ENCODE measurements at places on chromosomes 6 and 20.
A peak's percentile ranks its signal among the peaks of the same experiment; 100 is the strongest.

GRCh38 chr20:63741676-63742380 is 2.3 kb downstream of the SLC2A4RG start:
- no peak for DNase-seq

- DNase-seq = peak; percentile 38
These were observed 541 bp downstream of the SNX21 start for GRCh38 chr20:45833883-45834796.

DNA sequence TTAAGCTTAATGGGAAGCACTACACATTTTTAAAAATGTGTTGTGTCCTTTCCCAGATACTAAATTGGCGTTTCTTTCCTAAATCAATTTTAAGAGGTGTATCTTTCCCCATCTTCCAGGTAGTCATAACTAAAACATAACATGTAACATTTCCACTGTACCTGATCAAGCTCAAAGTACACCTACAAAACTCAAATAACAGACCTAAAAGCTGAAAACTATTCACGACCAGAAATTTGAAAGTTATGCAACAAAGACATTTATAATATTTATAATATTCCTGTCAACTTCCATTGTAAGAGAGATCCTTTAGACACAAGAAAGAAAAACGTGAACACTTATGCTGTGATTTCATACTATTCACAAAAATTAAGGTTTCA is 3.5 kb downstream of the STAU1 start:
- DNase-seq = no peak

GRCh38 chr6:90502866-90503407 is 83.9 kb downstream of the MAP3K7 start:
- peak; percentile 31 for DNase-seq

GRCh38 chr6:14170128-14170527 is 52.6 kb downstream of the CD83 start:
- DNase-seq = no peak

GRCh38 chr20:42123981-42124473 is 505.9 kb upstream of the CHD6 start:
- no peak for DNase-seq

- no peak for DNase-seq
These were observed 63.2 kb downstream of the ZNF217 start for GRCh38 chr20:53530440-53530839.

- DNase-seq = no peak
These were observed 28.7 kb downstream of the OLIG3 start for GRCh38 chr6:137465378-137466009.

- DNase-seq = no peak
These were observed 1361.8 kb upstream of the CITED2 start for GRCh38 chr6:140736231-140736630.

DNA sequence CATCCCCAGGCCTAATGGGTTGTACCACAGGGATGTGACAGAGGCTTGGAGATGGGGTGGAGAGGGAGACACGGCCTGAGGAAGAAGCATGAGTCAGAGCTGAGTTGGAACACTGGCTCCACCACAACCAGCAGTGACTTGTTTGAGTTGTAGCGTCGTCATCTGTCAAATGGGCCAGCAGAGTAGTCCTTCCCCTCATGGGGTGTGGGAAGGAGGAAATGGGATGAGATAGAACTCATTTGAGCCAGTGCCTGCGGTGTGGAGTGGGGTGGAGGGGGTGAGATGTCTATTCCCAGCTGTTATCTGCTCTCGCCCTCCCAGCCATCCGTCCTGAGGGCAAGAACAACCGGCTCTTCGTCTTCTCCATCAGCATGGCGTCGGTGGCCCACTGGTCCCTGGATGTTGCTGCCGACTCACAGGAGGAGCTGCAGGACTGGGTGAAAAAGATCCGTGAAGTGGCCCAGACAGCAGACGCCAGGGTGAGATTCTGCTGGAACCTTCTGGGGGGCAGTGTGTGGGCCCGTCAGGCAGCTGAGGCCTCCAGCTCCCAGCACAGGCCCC is 32.5 kb downstream of the PLCG1 start:
- DNase-seq = no peak

DNA sequence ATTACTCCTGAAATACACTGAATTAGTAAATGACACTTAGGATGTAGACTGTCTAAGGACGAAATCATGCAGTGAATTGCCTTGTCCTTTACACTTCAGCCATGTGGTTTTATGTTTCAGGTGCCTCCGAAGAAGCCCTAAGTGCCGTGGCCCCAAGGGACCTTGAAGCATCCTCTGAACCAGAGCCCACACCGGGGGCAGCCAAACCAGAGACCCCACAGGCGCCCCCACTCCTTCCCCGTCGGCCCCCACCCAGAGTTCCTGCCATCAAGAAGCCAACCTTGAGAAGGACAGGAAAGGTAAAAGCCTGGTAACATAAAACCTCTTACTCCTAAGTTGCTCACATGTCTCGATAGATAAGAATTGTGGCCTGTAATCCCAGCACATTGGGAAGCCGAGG is 75.3 kb downstream of the SERAC1 start:
- no peak for DNase-seq

DNA sequence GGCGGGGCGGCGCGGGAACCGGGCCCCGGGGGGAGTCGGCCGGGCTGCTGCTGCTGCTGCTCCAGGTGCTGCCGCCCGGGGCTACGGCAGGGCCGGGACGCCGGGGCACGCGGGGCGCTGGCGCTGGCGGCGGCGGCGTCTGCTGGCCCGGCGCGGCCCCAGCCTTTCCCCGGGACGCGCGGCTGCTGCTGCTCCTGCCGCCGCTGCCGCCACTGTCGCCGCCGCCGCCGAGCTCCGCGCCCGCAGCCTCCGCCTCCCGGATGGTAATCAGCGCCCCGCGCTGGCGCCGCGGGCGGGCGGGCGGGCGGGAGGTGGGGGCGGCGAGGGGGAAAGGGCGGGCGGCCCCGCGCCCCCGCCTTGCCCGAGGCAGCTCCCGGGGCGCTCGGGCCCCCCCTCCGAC is 306 bp downstream of the EBF4 start:
- no peak for DNase-seq

DNA sequence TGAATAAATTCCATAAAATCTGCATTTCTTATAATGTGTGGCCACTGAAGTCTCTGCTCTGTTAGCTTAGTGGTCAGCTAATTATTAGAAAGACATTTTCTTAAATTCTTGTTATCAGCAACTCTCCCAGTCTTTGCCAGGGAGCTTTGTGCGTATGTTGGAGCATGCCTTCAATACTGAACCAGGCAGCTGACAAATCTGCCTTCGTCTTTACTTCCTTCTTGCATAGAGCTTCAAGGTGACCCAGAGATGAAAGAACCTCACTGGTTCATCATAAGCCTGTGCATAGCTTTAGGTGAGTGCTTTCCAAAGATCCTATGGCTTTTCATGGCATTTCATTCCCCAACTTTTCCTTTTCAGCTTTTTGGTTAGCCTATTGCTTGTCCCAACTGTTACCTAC is 43.0 kb upstream of the NELFCD start:
- no peak for DNase-seq

DNA sequence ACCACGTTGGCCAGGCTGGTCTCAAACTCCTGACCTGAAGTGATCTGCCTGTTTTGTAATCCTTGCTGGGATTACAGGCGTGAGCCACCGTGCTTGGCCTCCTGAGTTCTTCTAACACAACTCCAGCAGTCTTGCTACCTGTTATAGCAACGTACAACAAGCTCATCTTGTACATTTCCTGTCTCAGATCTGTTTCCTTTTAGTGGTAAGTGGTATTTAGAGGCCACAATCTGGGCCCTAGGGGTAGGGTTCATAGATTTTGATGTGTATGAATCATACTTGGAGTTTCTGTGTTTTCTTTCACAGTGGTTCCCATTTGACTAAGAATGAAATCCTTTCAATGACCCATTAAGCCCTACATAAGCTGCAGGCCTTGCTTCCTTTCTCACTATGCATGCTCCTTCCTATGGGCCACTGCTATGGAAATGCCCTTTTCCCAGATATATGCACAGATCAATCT is 27.1 kb upstream of the SYNCRIP start:
- no peak for DNase-seq

DNA sequence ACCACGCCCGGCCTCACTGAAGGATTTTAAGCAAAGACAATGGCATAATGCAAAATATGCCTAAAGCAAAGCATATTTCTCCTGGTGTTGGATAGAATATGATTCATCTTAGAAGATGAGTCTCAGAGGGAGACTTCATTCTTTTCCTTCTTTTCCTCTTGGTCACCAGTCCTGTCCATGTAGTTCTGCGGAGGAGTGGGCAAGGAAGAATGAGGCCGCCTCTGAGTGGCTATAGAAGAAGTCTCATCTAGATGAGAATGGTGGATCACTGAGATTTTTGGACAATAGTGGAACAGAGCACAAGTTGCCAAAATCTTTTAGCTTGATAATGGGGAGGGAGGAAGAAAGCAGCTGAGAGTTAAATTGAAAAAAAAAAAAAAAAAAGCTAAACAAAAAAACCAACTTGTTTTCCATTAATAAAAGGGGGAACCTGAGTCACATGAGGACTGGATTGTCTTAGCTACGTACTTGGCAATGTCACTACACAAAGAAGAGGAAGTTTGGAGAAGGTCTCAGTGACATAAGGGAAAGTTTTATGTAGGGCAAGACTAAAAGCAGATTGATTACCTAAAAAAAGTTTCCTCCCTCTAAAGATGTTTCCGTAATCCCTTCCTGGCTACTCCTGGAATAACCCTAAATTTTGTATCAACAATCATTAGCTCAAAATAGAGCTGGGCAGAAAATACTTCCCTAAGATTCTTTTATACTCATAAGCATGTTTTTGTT is 6.0 kb downstream of the CD83 start:
- no peak for DNase-seq

DNA sequence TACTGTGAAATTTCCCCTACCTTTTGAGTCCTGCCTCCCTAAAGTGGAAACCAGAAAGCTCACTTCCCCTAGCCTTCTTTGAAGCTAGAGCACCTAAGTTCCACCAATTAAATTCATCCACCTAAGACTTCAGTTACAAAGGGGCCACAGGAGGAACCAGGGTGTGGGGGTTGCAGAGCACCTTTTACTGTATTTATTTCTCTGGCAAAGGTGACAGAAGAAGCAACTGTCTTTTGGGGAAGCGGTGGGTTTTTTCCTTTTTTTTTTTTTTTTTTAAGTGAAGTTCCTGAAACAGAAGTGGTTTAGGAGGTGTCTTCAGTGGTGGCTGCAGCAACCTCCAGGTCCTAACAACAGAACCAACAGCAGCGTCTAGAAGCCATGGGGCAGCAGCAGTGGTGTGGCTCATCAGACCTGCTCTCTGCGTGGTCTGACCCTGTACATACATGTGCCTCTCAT is 13.1 kb downstream of the PSMB9 start:
- no peak for DNase-seq

DNA sequence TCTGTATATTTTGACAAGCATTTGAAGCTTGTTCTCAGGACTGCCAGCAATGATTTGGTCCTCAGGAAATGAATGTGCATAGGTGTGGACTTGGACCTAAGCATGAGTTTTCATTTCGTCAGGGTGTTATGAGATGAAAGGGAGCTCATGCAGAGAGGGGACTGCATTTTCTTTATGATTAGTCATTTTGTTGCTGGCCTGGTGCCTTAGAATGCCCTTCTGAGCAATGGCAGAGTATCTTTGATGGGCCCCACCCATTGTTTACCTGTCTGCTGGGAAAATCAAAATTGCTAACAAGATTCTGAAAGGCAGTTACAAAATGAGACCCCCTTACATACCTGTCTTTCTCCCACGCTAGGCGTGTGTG is 51.5 kb upstream of the MTHFD1L start:
- peak; percentile 49 for DNase-seq

DNA sequence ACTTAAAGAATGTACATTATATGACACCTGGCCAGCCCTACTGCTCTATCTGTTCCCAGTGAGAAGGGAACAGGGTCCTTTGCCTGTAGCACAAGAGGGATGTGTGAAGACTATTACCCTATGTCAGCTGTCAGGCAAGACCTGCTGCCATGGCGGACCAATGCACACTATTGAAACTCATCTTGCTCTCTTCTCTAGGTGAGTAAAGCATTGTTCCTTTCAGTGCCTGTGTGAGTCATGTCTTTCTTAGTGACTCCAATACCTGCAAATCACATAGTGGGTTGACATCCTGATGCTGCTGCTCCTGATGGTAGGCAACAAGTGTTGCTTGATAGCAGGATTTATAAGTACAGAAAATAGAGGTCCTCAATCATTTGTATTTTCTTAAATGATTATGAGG is 48.8 kb upstream of the SYNCRIP start:
- no peak for DNase-seq

DNA sequence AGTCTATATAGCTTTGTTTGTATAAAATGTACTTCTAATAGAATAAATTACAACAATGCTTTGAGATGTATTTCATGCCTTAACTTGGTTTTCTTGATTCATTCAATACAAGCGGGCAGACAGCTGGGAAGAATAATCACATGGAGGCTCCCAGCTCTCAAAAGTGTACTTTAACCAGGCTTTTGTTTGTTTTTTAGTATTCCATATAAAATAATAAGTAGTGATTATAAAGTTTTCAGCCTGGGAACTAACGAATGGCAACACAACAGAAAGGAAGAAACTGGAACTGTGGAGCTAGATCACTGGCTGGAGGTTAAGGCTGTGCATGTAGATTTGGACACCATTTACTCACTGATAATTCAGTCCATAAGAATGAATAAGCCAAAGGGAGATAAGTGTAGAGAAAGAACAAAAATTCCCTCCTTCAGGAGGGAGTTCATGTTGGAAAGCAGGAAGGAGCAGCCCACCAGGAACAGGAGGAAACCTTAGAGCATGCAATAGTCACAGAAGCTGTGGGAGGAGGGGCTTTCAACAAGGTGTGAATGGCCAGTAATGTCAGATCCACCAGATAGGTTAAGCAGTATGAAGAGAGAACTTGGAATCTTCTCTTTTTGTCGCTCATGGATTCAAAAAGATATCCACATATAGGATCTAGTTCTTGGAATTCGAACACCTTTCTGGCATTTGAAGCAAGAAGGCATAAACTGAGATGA is 41.2 kb upstream of the SLC35D3 start:
- DNase-seq = no peak

- DNase-seq = no peak
These were observed 98.7 kb downstream of the COL21A1 start for GRCh38 chr6:56148488-56149186.

All from HT-29 (cell line).